ENCODE measurements at places on chromosomes 3 and 15.

DNA sequence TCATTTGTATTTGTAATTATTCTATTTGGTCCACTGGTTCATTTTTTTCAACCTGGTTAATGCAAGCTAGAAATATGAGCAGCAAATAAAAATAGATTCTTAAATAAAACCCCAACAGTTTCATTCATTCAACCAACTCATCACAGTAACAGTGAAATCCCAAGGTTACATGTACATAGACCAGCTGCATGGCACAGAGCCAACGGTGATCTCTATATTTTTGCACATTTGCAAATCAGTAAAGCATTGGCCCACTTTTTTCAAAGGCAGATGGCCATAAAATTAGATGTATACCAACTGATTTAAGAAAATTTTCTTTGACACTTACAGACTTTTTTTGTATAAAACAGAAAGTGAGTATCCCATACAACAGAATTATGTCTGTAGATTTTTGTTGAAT lies 49.3 kb downstream of the STRIT1 start:
- DNase-seq, result no peak

DNA sequence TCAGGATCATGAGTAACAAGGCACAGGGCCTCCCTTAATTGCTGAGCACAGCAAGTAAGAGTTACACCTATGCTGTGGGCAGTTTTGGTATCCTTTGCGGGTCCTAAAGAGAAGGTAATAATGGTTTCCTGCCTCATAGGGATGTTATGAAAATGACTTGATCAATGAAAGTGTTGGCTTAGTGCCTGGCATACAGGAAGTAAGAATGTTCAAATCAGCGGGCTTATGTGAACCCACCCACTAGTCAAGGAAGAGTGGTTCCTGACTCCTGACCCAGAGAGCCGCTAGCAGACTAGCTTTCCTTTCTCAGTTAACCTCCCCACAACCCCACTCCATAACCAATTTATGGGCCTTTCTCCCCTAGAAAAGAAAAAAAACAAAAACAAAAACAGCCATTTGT lies 5.2 kb upstream of the ADAMTS9 start:
- no peak for DNase-seq

DNA sequence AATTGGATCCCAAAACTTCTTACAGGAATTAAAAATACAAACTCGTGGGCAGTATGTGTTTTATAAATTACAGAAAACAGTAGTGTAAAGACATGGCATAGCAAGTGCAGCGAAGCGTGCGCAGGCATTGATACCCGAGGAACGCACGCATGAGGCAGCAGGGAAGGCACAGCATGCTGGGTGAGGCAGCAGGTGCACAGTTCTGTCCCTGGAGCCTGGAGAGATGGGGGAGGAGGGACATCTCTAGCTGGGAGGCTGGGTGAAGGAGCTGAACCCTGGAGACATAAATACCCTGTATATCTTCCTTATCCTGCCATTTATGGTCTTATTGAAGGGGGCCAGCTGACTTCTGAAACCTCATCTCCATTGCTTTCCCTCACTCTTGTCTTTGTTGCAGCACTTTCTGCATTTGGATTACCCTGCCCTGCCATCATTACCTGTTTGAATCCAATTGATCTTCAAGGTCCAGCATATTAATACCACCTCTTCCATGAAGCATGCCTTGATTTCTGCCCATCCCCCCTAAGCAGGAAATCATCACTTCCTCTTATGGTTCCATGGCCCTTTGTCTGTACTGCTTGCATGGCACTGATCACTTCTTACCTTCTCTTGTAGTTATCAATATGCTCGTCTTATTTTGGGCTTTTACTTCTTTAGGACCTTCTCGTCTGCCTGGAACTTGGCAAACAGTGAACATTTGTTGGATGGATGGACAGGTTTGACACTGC lies 20.5 kb downstream of the LPP start:
- DNase-seq, result no peak

- no peak for DNase-seq
Measured at GRCh38 chr15:76752549-76752948, 152.6 kb downstream of the SCAPER start.

DNA sequence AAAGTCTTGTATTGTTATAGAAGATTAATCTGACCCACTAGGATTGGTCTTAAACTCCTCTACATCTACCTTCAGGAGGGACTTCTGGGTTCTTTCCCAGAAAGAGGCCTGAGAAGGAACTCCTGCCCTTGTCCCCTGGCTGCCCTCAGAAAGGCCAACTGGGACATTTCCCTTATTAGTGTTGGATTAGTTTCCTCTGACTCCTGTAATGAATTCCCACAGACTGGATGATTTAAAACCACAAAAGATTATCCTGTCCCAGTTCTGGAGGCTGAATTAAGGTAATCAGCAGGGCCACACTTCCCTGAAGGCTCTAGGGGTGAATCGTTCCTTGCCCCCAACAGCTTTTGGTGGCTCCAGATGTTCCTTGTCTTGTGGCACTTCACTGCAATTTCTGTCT lies 102.8 kb upstream of the NMNAT3 start:
- no peak for DNase-seq

GRCh38 chr15:95644100-95644875 lies 686.2 kb upstream of the NR2F2 start:
- no peak for DNase-seq

DNA sequence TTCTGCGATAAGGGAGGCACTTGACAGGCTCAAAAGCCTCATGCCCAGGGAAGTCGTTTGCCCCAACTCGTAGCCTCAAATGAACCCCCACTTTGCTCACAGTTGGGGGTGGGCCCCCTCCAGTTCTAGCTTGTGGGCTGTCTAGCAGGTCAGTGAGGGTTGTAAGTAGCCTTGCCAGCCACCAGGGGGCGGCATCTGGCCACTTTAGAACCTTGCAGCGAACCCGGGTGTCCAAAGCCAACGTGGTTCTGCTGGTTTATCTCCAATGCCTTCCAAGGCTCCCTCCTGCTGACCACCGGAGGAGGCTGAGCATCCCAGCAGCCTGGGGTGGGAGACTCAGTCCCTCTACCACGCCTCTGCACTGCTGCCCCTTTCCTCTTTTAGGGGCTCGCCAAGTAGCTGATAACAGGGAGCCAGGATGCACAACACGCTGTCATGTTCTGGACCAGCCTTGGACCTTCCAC lies 9.2 kb upstream of the RBSN start:
- peak; percentile 77 for DNase-seq

DNA sequence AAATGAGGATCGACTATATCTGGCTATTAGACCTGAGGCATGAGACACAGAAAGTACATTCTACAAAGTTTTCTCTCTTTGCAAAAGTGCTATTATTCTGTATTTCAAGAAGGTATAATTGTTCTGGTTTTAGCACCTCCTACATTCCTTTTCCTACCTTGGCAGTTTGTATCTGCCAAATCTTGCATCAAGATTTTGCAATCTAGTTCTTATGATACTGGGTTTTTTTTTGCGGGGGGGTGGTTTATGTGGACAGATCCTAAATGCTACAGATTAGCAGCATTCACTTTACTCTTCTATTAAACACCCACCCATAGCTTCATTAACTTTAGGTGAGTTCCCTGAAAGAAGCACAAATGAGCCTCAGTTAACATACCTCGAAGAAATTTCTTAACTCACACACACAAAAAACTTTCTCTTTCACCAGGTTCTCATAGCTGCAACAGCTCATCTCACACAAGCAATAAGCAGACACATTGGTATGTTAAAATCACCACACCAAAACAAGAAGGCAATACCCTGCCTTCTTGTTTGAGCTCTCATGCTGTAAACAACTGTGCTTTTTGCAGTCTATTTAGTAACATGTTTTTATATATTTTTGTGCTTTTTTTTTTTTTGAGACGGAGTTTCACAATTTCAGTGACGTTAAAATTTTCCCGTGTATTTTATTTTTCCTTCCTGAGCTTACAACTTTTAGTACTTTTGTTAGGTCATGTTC lies 73.0 kb upstream of the VGLL4 start:
- no peak for DNase-seq
